ENCODE measurements at places on chromosomes 6 and 20. TPM values are rescaled to one million over a fixed set of nuclear protein-coding genes. Genes with fewer than 3 reads are reported as not detected.
A peak's percentile ranks its signal among the peaks of the same experiment; 100 is the strongest.

DNA sequence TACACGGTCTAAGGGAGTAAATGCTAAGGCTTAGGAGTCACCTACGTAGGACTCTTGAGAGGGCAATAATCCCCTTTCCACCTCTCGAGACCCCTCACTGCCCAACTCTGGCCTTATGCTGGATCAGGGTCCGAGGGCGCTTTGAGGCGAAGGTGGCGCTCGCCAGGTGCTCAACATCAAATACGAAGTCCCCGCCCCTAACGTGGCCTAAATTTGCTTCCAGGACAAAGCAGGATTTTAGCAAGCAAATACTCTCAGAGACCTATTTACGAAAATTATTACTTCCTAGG lies 406 bp upstream of the TRIM26 start:
- no peak for DNase-seq

GRCh38 chr20:23120261-23120660 lies 34.1 kb upstream of the CD93 start:
- DNase-seq, result no peak

DNA sequence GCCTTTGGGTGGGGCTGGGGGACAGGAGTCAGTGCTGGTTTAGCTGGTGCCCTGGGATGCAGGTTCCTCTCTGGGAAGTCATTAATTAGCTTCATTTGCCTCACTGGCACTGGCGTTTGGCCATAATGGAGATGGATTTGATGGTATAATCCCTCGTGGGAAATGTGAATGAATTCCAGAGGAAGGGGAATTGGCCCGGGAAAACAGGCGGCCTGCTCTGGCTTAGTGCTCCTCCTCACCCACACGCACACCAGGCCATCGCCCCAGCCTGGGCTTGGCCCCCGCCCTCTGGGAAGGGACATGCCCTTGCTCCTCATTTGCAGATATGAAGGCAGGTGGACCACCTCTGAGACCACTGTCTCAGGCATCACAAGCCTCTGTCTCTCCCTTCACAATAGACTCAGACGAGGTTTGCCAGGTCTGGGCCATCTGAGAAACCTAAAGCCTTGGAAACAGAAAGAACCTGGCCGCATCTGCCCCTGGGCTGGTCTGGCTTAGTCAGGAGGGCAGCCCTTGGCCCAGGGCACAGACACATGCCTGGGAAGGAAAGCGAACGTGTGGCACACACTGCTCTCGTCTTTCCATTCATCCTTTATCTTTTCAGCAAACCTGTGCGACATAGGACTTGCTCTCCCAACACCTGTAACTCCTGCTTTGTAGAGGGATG lies 199.2 kb upstream of the CDH4 start:
- no peak for DNase-seq

DNA sequence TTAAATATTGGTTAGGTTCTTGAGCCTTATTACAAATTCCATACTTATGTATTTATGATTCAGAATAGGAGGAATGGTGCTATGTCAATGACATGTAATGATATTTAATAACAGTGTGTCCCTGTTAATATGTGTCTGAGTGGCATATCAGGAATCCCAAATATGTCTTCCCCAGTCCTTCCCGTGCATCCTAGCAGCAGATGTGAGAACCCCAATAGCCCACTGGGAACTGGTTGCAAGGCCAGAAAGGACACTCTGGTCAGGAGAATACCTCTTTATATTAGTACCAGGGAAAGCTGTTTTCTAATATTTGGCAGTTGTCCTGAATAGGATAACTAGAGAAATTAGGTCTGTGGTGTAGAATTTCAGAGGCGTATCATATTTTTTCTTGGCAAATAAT lies 159.1 kb upstream of the PDE7B start:
- no peak for DNase-seq

DNA sequence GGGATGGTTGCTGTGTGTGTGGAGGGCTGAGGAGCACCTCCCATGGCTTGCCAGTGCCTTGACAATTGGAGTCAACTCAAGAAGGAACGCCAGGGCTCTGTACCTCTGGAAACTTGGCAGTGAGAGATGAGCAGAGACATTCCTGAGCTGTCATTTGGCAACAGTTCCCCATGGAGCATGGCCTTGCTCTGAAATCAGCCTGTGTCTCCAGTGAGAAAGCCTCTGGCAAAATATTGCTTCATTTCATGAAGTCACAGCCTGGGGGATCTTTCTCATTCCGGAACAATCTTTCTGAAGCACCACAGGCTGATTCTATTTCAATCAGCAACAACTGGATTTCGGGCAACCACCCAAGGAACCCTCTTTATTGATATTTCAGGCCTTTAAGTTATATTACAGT lies 52.2 kb upstream of the FNDC1 start:
- no peak for DNase-seq

- no peak for DNase-seq
These were observed 130.6 kb upstream of the INSM1 start for GRCh38 chr20:20237093-20237959.

- DNase-seq, result no peak
These were observed 205.3 kb downstream of the TBXT start for GRCh38 chr6:165962366-165962765.

- no peak for DNase-seq
These were observed 73.1 kb downstream of the PHACTR2 start for GRCh38 chr6:143750877-143751276.

DNA sequence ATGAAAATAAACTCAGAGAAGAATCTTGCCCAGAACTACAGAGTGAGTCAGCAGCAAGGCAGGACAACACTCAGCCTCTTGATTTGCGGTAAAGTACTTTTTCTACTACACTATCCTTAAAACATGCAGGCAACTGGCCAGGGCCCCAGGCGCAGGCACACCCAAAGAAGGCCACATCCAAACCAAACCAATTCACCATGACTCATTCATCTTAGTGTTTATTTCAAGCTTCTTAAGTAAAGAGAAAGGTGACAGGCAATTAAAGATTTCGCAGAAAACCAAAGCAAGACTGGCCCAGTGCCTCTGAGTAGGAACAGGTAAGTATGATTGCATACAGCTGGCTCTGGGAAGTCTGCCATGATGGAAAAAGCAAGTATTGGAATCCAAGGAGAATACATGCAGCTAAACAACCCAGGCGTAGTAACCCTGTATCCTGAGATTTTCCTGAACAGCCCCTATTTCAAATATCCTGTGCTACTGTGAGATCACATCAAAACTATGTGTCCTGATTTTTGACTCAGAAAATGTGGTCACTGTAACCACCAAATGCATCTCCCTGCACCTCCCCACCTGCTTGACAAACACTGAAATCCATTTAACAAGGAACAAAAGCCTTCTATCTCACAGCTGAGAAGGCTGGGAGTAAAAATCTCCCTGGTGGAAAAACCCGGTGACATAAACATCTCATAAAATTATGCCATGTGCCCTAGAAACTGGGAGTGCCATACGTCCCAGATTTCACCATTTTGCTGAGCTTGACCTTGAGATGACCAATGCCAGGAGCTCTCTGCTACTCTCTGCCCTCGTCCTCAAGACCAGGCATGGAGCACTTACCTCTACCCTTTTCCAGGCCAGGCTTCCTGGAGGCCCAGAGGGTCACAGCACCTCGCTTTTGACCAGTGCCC lies 12.4 kb downstream of the WFDC3 start:
- DNase-seq, result no peak

GRCh38 chr6:17866876-17867444 lies 120.5 kb downstream of the KIF13A start:
- no peak for DNase-seq

GRCh38 chr6:49550492-49551077 lies at the start of gene C6orf141:
Gene C6orf141 (plus strand): TSS chr6:49550668. CDS start chr6:49550793, 125 bp downstream.
- DNase-seq, result peak; percentile 76

The BTNL2 gene
- not detected for total RNA-seq

The VSX1 gene
- not detected for total RNA-seq

The PKIB gene
- 2.4 TPM for total RNA-seq

The SLC17A2 gene
- 28.8 TPM for total RNA-seq

The FKBP1C gene
- not detected for total RNA-seq

The B3GAT2 gene
- total RNA-seq, result not detected
